Urothelium cell line (cell line): ENCODE measurements at places on chromosomes 2 and 18.

- peak; percentile 25 for DNase-seq
Observed at GRCh38 chr2:226137201-226137811, 662.3 kb downstream of the IRS1 start.

- DNase-seq, result no peak
Observed at GRCh38 chr2:1605102-1606045, 138.9 kb downstream of the PXDN start.

DNA sequence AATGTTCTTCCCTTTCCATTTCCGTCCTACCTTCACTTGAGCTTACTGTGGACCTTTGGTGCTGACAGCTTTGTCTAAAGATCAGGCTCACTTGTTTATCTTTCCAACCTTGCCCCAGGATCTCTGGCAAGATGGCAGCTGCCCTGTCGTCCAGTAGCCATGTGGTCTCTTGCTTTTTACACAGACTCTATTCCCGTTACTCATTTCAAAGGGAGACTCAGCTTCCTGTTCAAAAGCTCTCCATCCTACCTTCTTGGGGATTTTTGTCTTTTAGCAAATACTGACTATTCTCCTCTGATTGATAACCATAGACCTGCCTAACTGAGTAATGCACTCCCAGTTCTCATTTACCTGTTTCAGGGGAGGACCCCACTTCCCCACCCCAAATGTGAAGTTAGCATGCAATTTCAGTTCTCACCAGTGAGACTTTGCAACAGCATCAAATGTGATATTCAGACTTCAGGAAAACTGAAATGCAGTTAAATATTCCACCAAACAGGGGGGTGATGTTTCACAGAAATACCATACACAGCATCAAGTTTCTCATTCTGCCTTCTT lies 184.4 kb downstream of the MYO3B start:
- no peak for DNase-seq

- DNase-seq, result no peak
Observed at GRCh38 chr2:127014630-127015029, 92.3 kb downstream of the BIN1 start.

DNA sequence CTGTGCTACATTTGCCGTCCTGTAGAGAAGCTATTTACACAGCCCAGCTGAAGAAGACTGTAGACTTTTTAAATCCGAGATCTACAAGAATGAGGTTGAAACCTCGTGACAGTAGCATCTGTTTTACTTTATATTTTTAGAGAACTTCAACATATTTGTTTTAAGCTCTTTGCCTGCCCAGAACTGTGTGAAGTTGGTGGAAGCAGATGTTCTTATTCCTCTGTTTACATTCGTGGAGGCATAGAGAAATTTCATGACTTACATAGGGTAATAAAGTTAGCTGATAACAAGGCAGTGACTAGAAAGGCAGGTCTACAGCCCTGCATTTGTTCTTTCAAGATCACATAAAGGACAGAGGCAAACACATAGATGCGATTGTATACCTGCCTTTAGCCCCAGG lies 47.0 kb upstream of the MAP3K20 start:
- no peak for DNase-seq

DNA sequence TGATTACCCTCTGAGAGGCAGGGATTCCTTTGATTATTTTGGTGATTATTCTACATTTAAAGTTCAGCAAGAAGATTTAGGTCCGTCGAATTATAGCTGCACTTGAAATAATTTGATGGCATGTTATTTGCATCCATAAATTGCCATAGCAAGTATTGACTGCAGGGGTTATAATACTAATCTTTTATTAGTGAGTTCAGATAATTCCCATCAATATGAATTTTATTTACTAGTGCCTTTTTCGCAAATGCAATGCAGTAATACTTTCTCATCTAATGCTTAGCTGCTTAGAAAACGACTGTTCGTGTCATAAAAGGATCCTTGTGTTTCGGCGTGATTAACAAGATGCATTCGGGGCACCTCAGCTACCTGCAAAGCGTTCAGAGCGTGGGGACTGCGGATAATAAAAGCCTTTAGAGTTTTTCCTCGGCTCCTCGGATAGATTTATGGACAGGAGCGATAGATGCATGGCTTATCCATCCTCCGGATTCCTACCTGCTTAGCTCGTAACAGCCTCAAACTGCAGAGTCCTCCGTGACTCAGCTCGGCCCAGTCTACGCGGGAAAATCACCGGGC lies 2.5 kb upstream of the GBX2 start:
- DNase-seq, result no peak

- DNase-seq, result no peak
Observed at GRCh38 chr2:206831442-206831995, 66.1 kb downstream of the FASTKD2 start.

GRCh38 chr2:147049957-147050356 lies 794.9 kb upstream of the ACVR2A start:
- DNase-seq, result no peak

DNA sequence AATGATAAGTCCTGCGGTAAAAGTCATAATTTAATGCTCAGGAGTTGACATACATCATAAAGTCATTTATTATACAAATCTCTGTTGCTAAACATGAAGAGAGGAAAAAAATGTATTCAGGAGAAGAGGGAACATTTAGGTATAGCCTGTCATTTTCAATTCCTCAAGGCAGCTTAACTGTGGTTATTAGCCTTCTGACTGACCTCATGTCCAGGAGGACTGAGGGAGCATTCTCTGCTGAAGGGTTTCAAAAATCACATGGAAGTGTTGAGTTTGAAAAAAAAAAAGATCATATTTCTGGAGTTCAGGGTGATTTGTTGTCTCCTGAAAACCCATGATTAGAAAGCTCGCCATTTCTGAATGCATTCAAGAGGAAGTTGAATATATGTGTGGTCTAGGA lies 1371.1 kb upstream of the LRRTM1 start:
- no peak for DNase-seq

DNA sequence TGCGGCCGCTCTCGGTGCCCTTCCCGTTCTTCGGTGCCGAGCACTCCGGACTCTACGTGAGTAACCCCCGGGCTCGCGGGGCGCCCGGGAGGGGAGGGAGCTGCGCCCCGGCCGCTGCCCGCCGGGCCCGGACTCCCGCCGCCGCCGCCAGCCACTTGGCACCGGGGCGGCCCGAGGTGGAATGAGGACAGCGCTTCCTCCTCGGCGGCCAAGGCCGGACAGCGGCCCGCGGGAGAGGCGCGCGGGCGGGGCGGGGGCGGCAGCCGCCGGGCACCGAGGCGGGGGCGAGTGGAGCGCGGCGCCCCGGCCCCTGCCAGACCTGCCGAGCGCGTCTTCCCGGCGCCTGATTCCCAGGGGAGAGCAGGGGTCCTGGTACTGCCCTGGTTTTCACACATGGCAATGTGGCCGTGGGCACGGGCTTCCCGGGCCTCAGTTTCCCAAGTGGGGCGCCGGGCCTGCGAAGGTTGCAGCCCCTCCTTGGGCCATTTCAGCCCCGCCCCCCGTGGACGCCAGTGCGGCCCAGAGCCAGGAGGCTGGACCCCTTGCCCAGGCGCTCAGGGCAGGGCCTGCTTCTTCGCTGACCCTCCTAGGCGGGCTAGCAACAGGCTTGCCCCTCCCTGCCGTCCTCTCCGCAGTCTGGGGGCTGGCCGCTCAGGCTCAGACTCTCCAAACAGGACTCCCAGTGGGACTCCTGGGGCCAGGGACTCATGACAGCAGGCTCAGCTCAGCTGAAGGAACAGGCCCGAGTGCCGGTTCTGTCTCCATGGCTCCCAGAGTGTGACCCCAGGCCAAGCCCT lies 775 bp downstream of the SNED1 start:
- no peak for DNase-seq

GRCh38 chr2:142871396-142871795 lies 6.1 kb upstream of the KYNU start:
- no peak for DNase-seq

GRCh38 chr2:28637066-28638047 lies 114.3 kb upstream of the PPP1CB start:
- DNase-seq, result no peak

- DNase-seq, result no peak
Observed at GRCh38 chr2:190514676-190515075, 19.8 kb downstream of the NEMP2 start.

GRCh38 chr2:159150280-159150746 lies 136.2 kb downstream of the WDSUB1 start:
- DNase-seq, result no peak

DNA sequence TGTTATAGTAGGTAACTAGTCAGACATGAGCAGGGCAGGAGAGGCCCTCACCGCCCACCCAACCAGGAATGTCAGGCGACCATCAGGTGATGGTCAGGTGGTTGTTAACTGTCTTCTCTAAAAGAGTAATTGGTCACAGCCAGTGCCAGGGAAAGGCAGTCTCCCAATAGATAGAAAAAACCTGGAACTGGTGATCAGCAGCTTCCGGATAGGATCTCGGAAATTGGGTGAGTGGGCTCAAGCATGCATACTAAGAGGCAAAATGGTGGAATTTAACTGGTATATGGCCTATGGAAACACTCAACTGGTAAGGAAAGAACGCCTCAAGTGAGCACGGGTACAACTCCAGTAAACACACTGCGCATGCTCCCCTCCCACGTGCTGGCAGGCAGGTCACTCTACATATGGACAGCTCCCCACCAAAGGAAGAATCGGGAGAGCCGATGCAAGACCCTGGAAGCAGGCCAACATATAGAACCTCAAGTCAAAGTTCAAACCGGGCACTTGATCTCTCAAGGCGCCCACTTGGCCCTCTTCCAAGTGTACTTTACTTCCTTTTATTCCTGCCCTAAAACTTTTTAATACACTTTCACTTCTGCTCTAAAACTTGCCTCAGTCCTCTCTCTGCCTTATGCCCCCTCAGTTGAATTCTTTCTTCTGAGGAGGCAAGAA lies 43.5 kb upstream of the TMEM131 start:
- DNase-seq, result no peak

DNA sequence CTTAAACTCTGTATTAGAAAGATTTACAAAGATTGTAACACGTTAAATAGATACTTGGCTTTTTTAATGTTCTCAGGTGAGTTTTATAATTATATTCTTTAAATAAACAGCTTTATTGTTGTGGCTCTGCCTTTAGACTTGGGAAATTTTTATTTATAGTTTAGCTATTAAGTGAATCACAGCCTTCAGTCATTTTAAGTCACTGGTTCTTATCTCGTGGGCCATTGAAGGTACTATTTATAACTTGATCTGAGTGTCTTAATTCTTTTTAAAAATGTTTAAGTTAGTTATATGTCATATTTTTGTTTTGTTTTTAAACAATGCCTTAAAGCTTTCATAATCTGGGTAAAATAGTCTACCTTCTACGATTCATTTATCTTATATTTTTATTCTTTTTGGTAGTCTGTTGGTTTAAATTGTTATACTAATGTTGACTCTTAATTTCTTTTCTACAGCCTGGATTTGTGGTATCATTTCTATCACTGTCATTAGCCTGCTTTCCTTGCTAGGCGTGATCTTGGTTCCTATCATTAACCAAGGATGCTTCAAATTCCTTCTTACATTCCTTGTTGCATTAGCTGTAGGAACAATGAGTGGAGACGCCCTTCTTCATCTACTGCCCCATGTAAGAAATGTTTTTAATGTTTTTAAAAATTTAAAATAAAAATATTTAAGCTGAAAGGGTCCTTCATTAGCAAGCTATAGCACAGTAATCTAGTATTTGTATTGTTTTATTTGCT lies 49.3 kb downstream of the SLC39A10 start:
- no peak for DNase-seq

DNA sequence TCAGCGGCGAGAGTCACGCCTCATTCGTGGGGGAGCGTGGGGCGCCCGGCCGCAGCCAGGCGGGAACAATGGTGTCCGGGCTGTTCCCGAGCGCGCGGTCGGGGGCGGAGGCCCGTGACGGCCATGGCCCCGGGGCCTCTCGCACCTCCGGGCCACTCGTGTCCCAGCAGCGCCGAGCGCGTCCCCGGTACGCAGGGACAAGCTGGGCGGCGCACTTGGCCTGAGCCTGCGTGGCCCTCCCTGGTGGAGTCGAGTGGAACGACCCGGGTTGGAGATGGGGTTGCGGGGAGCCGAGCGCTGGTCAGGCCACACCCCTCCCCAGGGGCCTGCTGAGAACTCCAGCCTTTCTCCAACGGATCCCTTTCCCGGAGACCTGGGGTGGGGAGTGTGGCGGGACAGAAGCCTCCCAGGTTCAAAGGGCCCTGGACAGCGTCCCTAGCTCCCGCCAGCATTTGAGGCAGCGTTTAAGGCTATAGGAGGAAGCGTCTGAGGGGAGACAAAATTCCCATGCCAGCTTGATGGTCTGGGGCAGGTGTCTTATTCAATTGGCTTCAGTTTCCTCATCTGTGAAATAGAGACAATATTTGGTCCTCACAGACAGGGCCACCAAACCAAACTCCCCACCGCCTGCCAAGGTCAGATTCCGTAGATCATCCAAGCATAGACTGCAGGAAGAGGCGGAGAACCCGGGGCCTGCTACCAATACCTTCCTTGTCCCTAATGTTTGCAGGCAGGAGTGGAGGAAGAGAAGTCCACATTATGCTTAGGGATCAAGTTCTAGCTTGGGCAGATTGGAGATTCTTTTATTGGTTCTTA lies 553 bp downstream of the CNDP2 start:
- DNase-seq, result peak; percentile 60

- DNase-seq, result no peak
Observed at GRCh38 chr2:37916512-37917082, 8.5 kb upstream of the RMDN2 start.

DNA sequence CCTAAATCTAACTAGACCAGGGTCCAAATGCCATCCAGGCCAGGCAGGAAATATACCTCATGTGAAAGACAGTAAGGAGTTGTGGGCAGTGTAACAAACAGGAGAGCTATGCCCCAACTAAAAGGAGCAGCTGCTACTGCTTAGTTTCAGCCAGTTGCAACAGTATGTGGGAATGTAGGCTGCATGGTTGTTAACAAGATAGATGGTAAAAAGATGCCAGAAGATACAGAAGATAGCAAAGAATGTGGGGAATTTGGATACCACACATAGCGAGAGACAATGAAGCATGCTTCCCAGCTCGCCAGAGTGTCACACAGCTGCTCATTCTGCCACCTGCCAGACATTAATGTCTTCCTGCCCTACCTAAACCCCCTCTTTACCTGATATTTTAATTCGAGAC lies 39.4 kb upstream of the CYBRD1 start:
- DNase-seq, result no peak

GRCh38 chr2:158179660-158180059 lies 78.0 kb downstream of the UPP2 start:
- peak; percentile 10 for DNase-seq

- DNase-seq, result no peak
Observed at GRCh38 chr2:15471606-15472005, 89.5 kb downstream of the NBAS start.

DNA sequence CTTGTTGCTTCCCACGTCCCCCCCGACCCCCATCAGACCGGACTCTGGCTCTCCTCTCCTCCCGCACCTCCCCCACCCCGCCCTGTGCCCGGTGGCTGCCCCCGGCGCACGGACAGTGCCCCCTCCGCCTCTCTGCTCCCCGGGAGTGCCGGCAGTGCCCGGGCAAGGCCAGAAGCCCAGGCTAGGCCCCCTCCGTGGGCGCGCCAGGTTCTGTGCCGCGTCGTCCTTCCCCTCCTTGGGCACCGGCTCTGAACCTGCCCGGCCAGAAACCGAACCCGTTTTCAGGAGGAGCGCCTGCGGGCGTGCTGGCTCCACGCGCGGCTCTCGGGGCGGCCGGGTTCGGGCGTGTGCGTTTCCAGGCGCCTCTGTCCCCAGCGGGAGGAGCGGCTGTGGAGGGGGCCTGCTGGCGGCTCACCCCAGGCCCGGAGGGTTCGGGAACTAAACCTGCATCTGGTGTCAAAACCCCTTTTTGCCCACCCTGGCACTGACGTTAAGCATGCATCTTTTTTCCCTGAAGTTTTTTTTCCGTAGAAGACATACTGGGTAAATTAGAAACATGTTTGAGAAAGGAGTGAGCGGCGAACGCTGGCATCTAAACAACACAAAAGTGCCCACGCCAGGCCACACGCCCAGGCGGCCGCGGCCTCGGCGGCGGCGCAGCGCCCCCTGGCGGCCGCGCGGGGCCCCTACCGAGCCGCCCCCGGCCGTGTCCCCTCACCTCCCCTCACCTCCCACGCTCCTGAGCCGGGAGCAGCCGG lies 123.9 kb upstream of the SLC1A4 start:
- DNase-seq, result peak; percentile 91
